ENCODE measurements at places on chromosomes 1 and 21.

- DNase-seq = no peak
These were observed 13.9 kb downstream of the MEF2D start for GRCh38 chr1:156486421-156487344.

DNA sequence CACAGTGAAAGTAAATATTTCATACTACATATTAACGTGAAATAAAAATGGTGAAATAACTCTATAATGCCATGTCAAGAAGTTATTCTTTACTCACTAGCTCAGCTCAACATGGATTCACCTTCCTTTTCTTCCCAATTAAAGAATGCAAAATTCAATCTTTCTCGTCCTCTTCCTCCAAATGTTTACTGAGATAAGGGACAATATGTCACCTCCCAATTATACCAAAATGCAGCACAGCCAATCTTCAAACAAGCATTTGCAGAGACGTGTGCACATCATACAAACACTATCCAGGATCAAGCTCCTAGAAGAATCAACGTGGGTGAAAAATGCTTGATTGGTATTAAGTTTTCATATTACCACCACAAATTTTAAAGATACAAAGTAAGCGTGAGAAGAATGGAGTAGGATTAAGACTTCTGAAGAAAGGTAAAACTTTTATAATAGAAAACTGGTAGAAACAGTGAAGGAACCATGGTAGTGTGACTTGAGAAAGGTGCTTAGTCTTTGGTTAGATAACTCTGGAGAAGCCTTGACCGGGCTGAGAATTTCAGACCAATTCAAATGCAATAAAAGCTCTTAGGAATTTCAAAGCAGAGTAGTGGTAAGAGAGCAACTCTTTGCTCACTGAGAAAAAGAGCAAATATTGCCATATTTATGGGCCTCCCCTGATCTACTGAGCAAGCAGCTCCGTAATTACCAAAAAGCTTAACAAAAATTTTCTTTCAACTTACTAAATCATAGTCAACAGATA lies 7.2 kb downstream of the PTP4A2 start:
- DNase-seq = no peak

DNA sequence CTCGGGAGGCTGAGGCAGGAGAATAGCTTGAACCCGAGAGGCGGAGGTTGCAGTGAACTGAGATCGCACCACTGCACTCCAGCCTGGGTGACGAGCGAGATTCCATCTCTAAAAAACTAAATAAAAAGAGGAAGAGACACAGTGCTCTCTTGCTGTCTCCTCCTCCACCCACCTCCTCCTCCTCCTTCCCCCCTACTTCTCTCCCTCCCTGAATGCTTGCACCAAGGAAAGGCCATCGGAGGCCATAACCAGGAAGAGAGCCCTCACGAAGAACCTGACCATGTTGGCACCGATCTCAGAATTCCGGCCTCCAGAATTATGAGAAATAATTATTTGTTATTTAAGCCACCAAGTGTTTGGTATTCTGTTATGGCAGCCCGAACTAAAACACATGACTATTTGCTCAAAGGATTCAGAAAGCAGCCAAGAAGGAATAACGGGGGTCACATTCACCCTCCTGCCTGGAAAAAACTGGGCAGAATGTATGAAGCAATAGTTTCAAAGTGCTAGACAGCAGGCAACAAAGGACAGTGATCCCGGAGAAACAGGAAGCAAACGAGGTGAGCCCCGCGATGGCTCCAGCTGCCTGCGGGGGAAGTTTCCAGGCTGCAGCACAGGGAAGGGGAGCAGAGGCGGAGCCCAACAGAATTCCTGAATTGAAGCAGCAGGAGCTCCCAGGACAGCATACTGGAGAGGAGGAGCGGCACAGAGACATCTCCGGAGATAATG lies 35.8 kb downstream of the LDLRAD1 start:
- DNase-seq = no peak

GRCh38 chr1:51331206-51332100 lies 1.1 kb upstream of the TTC39A start:
- no peak for DNase-seq

GRCh38 chr1:114145504-114146151 lies 8.0 kb downstream of the SYT6 start:
- DNase-seq = no peak

DNA sequence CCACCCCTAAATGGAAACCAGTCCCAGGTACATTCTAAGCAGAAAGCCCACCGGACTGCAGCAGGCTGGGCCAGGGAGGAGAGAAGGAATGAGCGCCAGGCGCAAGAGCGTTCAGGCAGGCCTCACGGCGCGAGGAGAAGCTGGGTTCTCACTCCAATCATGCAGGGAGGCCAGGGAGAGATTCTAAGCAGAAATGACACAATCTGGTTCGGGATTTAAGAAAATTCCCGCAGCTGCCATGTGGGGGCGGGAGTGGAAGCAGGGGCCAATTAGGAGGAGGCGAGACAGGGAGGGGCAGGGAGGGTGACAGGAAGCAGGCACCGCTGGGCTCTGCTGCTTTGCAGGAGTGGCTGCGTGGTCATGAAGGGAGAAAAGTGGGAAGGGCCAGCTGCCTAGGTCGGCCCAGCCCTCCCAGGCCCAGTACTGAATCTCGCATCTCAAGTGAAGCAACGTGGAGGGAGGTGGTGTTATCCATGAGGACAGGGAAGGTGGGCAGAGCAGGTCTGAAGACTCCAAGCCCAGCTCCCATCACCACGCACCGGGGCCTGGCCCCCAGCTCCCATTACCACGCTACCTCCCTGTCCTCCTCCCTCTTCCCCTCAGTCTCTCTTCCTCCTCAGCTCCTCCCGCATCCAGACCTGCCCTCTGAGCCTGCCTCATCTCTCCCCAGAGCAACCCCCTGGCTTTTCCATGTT lies 11.8 kb downstream of the NPHP4 start:
- DNase-seq = no peak

- DNase-seq = no peak
These were observed 147.5 kb downstream of the CASZ1 start for GRCh38 chr1:10648689-10649516.

- no peak for DNase-seq
These were observed 2.0 kb downstream of the ALDH4A1 start for GRCh38 chr1:18900303-18900841.

DNA sequence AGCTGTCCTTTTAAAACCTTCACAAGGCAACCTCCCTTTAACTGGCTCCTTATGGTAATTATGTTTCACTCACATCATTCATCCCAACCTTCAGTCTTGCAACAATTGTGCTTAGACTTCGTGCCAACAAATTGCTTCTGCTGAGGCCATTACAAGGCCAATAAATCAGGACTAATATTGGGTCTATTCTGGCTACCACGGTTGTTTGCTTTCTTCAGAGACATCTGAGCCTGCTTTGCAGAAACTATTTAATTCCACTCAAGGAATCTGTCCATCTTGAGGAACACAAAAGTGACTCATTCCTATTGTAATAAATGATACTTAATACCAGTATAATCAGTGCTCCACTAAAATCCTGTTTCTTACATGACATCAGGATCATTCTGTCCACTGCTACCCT lies 2.6 kb upstream of the GSTM4 start:
- DNase-seq = no peak

GRCh38 chr21:40667967-40668366 lies 179.0 kb downstream of the DSCAM start:
- DNase-seq = no peak

DNA sequence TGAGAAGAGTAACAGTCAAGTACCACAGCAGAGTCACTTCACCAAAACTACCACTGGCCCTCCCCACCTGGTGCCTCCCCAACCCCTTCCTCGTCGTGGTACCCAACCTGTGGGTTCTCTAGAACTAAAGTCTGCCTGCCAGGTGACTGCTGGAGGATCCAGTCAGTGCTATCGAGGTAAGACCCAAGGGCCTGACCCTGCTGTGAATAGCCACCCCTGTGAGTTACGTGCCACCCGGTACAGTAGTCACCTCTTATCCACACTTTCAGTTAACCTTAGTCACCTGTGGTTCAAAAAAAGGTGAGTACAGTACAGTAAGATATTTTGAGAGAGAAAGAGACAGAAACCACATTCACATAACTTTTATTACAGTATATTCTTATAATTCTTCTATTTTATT lies 16.5 kb downstream of the TTF2 start:
- no peak for DNase-seq

- DNase-seq = no peak
These were observed 17.8 kb upstream of the SSX2IP start for GRCh38 chr1:84708031-84708430.

DNA sequence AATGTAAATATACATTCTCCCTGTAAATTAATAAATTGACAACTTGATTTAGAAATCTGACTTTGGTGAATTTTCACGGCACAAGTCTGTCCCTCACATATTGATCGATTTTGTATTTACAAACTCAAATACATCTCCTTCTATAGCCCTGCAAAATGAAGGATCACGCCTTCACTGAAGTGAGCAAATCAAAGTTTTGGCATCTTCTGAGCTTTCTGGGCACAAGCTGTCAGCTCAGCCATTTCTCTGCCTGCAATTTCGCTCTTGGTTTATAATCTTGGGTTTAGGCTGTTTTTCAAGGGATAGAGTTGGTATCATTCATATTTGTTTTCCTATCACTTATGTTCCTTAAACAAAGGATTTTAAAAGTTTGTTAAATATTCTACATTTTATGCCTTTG lies 25.8 kb downstream of the ANP32E start:
- DNase-seq = no peak

GRCh38 chr1:1291548-1292441 lies 11.6 kb downstream of the SCNN1D start:
- peak; percentile 60 for DNase-seq

DNA sequence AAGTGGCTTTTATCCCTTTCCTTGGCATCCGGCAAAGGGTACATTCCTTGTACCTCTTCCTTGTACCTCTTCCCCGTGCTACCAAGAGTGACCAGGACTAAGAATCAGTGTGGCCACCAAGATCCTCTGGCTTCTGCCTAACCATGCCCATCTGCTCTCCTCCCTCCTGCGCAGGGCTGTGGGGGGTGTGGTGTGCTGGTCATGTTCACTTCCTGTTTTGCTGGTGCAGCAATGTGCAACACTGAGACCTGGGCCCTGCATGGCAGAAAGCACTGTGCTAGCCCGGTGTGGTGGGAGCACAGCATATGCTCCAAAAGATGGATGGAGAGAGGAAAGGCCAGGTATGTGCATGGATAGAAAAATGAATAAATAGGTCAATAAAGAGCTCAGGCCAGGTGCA lies 33.3 kb upstream of the TENT5C start:
- DNase-seq = peak; percentile 42

DNA sequence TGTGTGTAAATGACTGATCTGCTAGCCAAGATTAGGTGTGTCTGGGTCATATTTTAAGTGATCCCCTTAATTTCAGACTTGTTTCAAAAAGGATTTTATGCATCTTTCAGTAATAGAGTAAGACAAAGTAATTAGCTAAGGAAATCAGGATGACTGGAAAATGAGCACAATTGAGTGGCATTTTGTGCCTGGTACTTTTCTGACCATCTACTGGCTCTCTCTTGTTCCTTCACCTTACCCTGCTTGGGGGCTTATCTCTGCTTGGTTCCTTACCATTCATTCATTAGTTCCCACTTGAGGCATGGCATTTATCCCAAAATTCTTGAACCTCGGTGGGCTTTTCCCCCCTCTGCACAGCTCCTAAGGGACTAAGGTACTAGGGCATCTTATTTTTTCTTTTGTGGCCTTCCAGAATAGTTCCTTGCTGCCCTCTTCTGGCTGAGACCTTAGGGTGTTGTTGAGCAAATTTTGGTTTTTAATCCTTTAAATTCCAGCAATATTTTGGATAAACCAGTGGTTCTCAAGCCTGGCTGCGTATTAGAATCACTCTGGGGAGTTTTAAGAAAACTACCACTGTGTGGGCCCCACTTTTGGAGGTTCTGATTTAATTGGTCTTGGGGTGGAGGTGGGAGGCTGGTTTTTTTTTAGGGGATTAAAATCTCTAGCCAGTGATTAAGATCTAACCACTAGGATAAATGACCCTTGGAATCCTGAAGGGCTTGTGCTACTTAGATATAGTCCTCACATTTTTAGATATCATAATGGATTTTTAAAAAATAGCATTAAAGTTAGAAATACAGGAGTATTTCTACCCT lies 50.8 kb downstream of the HS2ST1 start:
- no peak for DNase-seq

GRCh38 chr1:41192456-41193178 lies 49.5 kb downstream of the SCMH1 start:
- no peak for DNase-seq

- DNase-seq = no peak
These were observed 29.4 kb upstream of the EIF4G3 start for GRCh38 chr1:21206117-21206516.

DNA sequence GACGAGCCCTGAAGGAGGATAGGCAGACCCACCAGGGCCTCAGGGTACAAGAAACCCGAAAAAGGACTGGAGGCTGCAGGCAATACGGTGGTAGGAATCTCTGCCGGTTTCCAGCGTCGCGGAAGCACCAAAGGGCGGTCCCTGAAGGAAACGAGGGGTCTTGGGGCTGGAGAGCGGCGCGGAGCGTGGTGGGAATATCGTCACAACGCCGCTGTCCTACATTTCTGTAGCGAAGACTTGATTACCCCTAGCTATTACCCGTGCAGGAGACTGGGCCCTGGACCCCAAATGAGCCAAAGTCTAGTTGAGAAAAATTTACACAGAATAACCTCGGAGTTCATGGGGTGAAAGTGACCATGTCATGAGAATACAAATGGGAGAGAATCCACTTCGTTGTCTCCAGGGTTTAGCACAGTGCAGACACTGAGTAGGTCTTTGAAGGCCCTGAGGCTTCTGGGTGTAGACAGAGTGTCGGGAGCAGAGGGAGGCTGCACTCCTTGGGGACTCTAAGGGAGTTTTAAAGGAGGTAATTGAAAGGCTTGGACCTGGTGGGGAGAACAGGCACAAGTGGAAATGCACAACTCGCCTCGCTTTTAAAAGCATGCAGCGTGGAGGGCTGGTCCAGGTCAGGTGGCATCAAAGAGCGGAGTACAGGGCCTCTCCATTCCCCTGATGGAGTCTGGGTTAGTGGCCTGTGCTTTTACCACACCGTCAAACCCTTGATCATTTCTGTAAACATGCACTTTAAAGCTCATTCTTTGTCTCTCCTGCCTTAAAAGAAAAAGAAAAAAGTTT lies 1.5 kb downstream of the ATP1A1 start:
- peak; percentile 13 for DNase-seq

DNA sequence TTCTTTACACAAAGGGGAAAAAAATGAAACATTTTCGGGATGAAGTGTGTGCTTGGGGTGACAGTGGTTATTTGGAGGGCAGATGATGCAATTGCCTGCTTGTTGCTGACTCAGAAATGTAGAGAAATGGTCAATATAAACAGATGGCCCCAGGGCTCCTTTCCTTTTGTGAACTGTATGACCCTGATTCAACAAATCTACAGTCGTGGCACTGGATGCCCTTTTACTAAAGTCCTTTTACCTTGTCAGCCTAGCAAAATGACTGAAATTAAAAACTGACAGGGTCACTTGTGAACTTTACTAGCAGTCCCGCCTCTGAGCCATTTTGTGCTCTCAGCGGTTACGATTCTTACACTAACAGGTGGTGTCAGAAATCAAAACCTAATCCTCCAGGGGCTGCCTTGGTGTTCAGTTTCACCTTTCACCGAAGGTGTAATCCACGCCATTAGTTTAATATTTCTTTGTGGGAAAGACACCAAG lies 49.8 kb downstream of the GREM2 start:
- DNase-seq = no peak

GRCh38 chr1:116764466-116764898 lies 10.3 kb downstream of the CD2 start:
- no peak for DNase-seq

- no peak for DNase-seq
These were observed 110.0 kb upstream of the COL11A1 start for GRCh38 chr1:103218369-103218768.
